Dermis lymphatic vessel endothelial cell (primary cell): ENCODE measurements at places on chromosomes 13 and 19. TPM values are rescaled to one million over a fixed set of nuclear protein-coding genes. Genes with fewer than 3 reads are reported as not detected.

CPT1C gene
- 11.8 and 12.5 TPM in 2 replicates for total RNA-seq

CPB2 gene
- not detected in 2 replicates for total RNA-seq

PLEKHF1 gene
- 4.6 and 7.3 TPM in 2 replicates for total RNA-seq

LRP3 gene
- total RNA-seq = 3.9 and 6.8 TPM in 2 replicates

CD37 gene
- total RNA-seq = not detected in 2 replicates

AKAP8 gene
- total RNA-seq = 15.6 and 18.5 TPM in 2 replicates

SRRM5 gene
- total RNA-seq = under 0.01 TPM in 1 of 2 replicates, not detected in the other

ZNF497 gene
- total RNA-seq = 0.76 and 1.0 TPM in 2 replicates
